ENCODE measurements at places on chromosomes 1 and 21.

GRCh38 chr1:93768380-93768863, 86.8 kb upstream of the BCAR3 start:
- no peak for DNase-seq

- no peak for DNase-seq
These were observed 11.9 kb downstream of the MEF2D start for GRCh38 chr1:156488566-156489165.

- DNase-seq: no peak
These were observed 319.2 kb upstream of the SPAG17 start for GRCh38 chr1:118504221-118504644.

GRCh38 chr1:92410706-92411105, 76.0 kb downstream of the GFI1 start:
- DNase-seq: no peak

GRCh38 chr1:180585994-180586359, 27.2 kb downstream of the OVAAL start:
- no peak for DNase-seq

GRCh38 chr1:60130703-60131102, 57.1 kb upstream of the C1orf87 start:
- DNase-seq: peak; percentile 3

- DNase-seq: no peak
These were observed 52.2 kb downstream of the GREM2 start for GRCh38 chr1:240559781-240560180.

GRCh38 chr1:201360486-201360885, 17.0 kb downstream of the TNNT2 start:
- DNase-seq: no peak

- DNase-seq: no peak
These were observed 35.2 kb upstream of the AK4 start for GRCh38 chr1:65112811-65113210.

DNA sequence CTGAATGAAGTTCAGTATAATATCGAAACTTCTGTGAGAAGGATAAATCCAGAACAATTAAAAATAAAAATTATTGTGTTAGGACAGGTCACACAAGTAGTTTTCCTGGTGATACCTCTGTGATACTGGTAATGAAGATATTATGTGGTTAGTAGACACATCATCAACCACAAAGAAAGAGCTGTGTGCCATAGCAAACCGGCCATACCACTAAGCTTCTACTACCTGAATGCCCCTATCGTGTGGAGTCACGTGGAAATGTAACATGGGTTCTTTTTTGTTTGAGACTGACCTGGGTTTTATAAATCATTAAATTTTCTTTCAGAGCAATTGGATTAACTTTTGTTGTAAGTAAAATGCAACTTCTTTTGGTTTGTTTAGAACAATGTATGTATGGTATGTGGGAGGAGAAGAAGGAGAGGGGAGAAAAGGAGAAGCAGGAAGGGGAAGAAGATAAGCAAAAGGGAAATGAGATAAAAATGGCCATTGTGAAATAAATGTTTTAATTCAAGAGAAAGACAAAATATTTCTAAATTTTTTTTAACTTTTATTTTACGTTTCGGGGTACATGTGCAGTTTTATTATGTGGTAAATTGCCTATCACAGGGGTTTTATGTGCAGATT, 58.2 kb upstream of the LRRC8B start:
- no peak for DNase-seq

DNA sequence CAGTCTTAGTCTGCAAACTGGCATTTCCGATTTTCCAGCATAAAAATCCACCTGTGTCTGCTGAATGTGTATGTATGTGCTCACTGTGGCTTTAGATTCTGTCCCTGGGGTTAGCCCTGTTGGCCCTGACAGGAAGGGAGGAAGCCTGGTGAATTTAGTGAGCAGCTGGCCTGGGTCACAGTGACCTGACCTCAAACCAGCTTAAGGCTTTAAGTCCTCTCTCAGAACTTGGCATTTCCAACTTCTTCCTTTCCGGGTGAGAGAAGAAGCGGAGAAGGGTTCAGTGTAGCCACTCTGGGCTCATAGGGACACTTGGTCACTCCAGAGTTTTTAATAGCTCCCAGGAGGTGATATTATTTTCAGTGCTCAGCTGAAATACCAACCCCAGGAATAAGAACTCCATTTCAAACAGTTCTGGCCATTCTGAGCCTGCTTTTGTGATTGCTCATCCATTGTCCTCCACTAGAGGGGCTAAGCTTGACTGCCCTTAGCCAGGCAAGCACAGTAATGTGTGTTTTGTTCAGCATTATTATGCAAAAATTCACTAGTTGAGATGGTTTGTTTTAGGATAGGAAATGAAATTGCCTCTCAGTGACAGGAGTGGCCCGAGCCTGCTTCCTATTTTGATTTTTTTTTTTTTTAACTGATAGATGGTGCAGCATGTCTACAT, 2.5 kb upstream of the OLFML3 start:
- DNase-seq: peak; percentile 40

- DNase-seq: no peak
These were observed 21.9 kb upstream of the KIF14 start for GRCh38 chr1:200642481-200642880.

DNA sequence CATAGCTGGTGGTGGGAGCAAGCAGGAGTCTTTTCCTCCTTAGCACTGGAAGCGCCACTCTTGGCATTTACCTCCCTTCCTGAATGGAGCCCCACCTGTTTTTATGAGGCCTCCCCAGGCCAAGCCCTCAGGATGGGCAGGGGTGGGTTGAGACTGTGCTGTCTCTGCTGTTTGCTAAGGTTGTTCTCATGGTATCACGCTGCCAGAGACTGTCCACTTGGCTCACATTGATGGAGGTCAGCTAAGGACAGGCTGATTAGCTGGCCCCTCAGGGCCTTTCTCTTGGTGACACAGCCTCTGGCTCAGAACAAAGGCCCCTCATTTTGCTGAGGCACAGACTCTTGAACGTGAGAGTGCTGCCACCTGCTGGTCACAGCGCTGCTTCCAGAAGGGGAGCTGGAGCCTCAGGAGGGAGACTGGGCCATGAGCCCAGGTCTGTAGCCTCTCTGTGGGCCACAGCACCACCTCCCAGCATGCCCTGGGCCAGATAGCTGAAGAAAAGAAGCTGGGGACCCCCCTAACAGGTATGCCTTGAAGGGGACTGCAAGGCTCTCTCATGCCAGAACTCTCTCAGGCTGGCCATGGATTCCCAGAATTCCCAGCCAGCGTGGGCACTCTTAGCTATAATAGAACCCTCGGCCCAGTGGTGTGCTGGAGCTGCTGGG, 85.6 kb downstream of the CD58 start:
- peak; percentile 76 for DNase-seq

GRCh38 chr1:5688081-5689077, 303.8 kb downstream of the NPHP4 start:
- no peak for DNase-seq

- no peak for DNase-seq
These were observed 10.9 kb downstream of the TIMM17A start for GRCh38 chr1:201966171-201966570.

DNA sequence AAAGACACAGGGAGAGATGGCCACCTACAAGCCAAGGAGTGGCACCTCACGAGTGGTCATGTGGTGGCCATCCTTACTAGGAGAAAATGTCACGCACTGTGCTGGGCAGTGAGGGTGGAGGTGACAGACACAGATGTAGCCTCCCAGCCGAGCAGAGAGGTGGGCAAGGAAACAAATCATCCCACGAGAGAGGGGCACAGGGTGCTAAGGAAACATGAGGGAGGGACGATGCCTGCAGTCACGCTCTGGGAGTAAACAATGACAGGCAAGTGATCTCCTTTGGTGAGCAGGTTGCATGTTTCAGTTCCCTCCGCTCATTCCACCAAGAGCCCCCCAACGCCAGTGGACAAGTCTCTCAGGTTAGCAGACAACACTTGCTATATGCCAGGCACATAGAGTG, 65.8 kb downstream of the CD247 start:
- DNase-seq: no peak

- no peak for DNase-seq
These were observed 603 bp upstream of the DHRS3 start for GRCh38 chr1:12618661-12618964.

DNA sequence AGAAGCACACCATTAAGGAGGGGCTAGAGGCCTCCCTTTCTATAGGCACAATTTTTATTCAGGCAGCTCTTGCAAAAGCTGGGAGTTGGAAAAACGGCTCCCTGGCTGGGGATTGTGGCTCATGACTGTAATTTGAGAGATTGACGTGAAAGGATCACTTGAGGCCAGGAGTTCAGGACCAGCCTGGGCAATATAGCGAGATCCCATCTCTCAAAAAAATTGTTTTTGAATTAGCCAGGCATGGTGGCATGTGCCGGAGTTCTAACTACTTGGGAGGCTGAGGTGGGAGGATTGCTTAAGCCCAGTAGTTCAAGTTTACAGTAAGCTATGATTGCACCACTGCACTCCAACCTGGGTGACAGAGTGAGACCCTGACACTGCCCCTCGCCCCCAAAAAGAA, 23.9 kb upstream of the NRDC start:
- no peak for DNase-seq

GRCh38 chr1:228039006-228039903, 32.5 kb downstream of the WNT3A start:
- DNase-seq: no peak

DNA sequence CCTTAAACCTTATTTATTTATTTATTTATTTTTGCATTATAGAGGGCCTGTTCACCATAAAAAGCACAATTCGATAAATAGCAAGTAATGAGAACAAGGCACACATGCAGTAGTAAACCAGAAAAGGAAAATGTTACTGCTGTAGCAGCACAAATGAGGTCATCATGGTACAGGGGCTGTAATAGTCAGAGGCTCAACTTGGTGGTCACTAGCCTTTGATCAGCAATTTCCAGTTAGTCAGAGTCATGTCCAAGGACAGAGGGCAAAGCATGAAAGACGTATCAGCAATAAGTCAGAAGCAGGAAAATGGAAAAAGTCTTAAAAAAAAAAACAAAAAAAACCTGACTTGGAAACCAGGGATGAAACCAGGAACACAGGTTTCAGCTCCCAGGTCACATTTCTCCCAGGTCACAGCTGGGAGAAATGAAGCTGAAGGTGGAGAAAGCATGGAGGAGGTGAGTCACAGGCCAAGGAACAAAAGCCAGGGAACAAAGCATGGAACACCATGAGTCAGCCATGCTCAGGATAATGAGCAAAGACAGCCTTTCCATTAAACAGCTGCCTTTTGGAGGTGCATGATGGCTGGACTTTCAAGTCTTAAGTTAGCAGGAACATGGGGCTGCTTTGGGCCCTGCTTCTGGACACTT, 556.3 kb downstream of the LTN1 start:
- no peak for DNase-seq

DNA sequence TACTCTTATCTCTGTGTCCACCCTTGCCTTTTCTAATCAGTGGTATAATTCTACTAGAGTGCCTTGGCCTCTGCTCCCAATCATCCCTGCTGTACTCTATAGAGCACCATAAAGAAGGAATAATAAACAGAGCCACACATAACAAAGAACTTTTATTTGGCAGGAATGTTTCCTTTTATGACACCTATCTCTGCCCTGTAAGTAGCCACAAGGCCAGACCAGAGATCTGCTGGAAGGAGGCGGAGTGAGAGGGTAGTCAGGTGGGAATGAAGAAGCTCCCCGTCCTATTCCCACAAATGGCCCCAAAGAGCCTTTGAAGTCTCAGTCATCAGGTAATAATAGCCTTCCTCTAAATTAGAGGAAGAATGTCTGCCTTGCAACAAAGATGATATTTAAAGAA, 32.7 kb downstream of the WLS start:
- no peak for DNase-seq

DNA sequence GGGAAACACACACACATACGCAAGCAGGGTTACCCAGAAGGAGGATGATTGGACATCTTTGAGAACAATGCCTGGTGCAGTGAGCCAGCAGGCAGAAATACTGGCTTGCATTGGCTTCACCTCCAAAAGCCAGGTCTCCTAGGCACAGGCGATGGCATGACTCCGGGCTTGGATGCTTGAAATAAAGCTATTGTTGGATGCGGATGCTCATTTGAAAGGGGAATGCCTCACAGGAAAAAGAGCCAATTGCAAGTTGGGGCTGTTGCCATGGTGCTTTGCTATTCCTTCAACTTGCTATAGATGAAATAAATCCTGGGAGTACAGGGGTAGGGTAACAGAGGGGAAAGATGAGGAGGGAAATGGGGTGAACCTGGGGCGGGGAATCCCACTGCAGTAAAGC, 180.7 kb upstream of the SGIP1 start:
- no peak for DNase-seq

DNA sequence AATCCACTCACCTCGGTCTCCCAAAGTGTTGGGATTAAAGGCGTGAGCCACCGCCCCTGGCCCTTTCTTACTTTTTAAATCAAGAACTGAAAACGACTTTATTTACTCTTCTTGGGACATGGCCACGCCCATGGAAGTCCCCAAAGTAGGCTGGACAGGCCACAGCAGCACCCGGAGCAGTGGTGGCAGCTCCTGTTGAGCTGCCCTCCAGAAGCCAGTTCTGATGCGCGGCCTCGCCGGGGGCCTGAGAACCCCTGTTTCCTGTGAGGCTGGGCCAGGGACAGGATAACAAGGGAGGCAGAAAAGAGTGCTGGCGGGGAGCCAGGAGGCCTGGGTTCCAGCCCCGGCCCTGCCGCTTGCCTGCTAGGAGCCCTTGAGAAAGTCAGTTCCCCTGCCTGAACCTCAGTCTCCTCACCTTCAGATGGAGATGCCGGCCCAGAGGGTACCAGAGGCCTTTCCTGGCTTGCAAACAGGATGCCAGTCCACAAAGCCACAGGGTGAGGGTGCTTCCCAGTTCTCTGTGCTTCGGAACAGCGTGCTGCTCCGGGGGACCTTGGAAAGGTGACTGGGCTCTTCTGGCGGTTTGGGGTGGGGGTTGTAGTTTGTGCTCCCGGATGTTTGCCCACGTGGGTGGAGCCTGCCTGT, 59.4 kb downstream of the RUNX3 start:
- no peak for DNase-seq

- DNase-seq: no peak
These were observed 13.8 kb upstream of the SLC2A7 start for GRCh38 chr1:9039761-9040658.
